ENCODE measurements at places on chromosomes 11 and 22.

DNA sequence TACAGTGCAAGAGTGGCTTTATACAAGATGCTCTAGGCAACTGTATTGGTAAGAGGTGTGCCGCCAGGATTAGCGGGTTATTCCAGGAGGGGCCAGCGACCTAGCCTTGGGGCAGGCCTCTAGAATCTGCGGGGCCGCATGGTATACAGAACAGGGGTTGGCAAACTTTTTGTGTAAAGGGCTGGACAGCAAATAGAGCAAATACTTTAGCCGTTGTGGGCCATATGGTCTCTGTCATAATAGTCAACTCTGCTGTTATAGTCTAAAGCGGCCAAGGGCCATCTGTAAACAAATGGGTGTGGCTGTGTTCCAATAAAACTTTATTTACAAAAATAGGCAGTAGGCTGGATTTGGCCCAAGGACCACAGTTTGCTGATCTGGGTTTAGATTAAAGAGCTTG, 32.6 kb downstream of the FBLN1 start:
- no peak for DNase-seq

DNA sequence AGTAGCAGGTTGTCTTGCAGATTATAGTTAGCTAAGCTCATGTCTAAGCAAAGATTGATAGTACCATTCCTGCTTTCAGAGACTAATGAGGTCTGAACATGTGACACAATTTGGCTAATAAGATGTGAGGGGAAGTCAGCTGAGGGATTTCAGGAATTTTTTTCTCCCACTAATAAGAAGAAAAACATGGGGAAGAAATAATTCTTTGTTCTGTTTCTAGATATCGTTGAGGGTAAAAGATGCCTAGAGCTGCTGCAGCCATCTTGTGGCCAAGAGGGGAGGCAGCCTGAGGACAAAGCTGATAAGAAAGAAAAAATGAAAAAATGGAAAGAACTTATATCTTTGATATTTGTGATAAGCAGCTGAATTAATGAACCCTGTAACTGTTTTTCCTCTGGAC, 1334.4 kb downstream of the LRRC4C start:
- no peak for DNase-seq

GRCh38 chr11:16030664-16031063, 325.7 kb downstream of the SOX6 start:
- no peak for DNase-seq

GRCh38 chr11:19380375-19380774, 139.6 kb upstream of the E2F8 start:
- no peak for DNase-seq

DNA sequence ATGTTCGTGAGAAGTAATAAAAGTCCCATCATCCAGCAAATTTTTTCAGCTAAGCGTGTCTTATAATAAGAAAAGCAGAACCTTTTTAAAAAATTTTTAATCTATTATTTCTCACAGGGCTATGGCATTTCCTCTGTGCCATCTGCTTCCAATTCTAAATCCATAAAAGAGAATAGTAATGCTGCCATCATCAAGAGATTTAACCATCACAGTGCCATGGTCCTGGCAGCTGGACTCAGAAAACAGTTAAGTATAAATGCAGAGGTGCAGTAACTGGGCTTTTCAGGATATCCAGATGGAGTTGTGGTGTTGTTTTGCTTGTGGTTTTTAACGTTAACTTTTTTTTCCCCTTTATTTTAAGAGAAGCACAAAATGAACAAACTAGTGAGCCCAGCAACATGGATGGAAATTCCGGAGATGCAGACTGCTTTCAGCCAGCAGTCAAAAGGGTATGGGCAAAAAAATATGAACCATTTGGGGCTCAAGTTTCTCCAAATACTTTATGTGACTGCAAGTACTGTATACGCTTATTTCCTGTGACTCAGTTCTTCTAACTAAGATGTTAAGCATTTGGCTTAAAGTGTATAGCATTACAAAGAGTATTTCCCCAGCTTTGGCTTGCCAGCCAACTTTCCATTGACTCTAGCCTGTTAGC, 25.2 kb downstream of the GTF2H1 start:
- DNase-seq = no peak

DNA sequence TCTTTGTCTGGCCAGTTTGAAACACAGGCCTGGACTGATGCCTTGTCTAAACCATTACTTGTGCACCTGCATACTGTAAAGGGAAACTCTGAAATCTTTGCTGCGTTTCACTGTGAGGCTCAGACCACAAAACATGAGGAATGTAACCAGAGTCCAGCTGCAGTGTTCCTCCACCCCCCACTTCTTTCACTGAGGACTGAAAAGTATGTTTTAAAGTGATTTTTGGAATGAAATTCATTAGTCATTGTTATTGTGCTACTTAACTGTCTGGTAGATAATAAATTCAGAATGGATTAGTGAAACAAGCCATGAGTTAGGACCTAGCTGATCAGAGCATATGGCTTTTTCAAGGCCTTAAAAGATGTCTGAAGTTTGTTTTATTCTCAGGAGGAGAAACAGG, 181.2 kb downstream of the WNT11 start:
- no peak for DNase-seq

DNA sequence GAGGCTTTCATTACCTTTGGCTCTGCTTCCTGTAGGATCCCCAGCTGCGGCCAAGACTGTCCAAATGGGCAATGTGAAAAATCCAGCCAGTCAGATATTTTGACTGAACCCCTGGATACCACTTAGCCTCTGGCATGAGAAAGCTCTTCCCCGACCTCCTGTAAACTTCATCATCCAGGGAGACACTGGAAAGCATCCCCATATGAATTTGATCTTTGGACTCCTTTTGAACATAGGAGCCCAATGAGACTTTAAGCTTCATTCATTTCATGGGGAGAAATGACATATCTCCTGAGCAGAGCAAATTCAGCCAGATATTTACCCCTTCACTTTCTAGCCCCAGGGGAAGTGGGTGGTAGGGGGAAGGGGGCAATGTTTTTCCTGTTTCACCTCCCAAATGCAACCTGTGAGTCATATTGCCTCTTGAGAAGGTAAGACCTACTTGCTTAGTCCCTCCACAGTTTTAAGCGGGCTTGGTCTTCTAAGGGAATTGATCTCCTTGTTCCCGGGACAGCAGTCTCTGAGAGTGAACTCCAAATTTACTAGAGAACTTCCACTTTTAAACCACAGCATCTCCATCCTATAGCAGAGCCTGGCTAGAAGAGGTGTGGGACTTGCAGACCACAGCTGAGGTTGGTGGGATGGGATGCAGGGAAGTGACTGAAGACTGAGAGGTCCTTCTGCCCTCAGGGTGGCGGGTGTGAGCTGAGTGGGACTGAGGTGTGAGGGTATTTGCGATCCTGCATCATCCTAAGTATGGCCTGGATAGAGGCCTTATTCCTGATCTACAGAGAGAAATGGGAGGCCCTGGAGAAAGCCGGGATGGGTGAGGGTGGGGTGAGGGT, 20.3 kb upstream of the POU2AF1 start:
- DNase-seq = no peak
